ENCODE measurements at places on chromosomes 5 and 9.
A peak's percentile ranks its signal among the peaks of the same experiment; 100 is the strongest.

DNA sequence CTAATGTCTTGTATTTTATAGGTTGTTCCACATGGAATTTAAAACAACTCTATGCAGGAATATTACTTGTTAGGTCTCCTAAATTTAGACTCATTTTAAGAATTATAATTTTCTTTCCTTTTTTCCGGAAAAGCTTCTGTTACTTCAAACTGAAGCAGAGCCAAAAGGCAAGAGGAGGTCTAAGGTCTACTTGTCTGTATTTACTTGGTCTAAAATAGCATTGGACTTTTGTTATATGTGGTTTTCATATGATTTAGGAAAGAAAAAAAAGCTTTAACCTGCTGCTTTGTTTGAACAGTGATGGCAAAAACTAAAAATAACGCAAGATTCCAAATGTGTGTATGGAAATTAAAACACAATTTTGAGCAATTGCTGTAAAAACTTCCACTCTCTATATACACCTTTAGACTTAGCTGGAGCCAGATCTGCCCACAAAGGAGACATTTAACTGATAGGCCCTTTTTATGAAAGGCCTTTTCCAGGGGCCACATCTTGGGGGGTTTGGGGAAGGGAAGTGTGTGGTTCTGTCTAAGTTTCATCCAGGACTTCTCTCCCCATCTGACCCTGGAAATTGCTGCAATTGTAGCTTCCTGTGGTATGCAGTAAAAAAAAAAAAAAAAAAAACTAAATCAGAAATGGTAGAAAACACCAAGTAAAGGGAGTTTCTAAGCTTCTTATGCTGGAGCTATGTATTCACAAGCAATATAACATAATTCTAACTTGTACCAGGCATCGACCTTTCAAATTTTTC lies 307.7 kb upstream of the MEF2C start:
- no peak for DNase-seq

DNA sequence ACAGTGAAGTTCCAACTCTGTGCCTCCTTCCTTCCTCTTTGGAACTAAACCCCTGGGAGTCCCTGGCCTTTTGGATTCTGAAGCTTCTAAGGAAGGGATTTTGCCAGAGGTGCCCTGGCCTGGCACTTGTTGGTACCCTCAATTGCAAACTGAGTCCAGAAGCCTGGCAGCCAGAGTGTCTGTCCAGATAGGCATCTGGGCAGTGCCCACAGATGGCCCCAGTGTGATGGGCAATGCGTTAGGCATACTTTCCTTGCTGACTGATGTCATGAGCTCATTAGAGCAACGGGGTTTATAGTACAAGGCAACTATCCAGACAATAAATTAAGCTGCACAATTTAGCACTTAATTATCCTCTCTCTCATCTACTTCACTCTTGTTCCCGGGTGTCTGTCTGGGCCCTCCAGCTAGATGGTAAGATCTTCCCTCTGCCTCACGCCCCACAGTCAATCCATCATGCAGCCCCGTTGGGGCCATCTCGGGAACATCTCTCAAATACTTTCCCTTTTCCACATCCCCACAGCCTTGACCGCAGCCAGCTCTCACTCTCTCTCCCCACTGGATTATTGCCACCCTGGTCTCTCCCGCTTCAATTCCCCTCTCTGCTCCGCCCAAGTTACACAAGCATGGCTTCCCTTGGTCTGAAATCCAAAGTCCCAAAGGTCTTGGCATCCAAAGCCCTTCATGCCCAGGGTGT lies 157.5 kb upstream of the SMIM23 start:
- DNase-seq = peak; percentile 20

DNA sequence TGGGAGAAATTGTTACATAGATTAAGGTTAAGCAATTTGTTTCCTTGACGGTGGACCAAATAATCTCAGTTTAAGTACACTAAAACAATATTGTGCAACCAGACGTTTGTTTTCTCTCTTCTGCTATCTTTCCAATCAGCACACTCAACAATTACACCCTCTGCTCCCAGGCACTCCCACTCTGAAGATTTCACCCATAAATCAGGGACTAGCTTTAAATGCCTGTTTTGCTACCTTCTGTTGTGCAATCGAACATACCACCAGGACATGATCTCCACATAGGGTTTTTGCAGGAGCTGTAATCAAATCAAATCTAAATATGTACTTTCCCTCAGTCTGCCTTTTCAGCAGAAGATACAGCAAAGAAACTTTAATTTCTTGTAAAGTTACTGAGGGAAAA lies 405.8 kb upstream of the TLE4 start:
- DNase-seq = no peak

- DNase-seq = no peak
Observed at GRCh38 chr9:7676609-7677156, 122.9 kb downstream of the DMAC1 start.

DNA sequence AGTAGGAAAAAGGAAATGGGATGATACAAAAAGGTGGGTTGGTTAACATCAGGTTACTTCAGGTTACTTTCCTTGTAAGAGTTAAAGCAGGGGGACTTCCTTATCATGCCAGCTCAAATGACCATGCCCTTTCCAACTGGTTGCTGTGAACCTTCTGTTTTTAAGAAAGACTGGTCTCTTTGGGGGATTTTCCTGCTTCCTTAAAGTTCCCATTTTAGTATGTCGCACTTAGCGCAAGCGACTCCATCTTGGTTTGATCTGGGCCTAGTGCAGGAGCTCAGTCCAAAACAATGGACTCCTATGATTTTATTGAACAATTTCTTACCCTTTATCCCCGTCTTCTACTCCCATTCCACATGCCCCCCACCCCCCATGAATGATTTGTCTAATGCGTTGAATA lies 169.8 kb downstream of the INSYN2B start:
- DNase-seq = no peak

DNA sequence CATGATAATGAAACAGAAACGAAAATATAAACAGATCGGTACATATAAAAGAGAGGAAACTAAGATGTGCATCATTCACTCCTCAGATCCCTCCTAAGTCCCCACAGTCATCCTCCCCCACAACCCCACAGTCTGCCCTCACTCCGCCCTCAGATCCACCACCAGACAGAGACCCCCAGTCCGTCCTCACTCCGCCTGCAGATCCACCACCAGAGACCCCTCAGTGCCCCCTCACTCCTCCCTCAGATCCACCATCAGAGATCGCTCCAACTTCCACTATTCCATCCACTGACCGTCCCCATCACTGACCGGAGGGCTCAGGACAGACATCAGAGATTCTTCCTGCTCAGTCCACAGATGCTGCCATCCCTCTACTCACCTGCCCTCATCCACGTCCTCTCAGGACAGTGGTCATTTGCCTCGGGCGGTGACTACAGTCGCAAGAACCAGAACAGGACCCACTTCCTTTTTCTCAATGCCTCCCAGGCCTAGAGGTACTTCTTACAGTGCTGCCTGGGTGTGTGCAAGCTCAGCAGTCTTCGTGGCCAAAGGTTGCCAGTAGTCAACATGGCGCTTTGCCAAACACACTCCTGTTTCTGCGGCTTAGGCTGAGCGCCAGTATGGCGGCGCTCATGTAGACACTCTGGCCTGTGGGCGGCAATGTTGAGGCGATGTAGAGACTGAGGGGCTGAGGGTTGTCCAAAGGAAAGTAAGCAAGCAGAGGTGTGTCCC lies 8.3 kb upstream of the SPATA31C1 start:
- DNase-seq = no peak

GRCh38 chr9:75131700-75132099 lies 43.4 kb downstream of the OSTF1 start:
- DNase-seq = no peak

Measured in AG08395 (cell line).